Activated T-cell treated with anti-CD3 and anti-CD28 coated beads, Interleukin-2, amount 50 U/mL, for 48 hours (primary cell): ENCODE measurements at places on chromosomes 13 and 19.

DNA sequence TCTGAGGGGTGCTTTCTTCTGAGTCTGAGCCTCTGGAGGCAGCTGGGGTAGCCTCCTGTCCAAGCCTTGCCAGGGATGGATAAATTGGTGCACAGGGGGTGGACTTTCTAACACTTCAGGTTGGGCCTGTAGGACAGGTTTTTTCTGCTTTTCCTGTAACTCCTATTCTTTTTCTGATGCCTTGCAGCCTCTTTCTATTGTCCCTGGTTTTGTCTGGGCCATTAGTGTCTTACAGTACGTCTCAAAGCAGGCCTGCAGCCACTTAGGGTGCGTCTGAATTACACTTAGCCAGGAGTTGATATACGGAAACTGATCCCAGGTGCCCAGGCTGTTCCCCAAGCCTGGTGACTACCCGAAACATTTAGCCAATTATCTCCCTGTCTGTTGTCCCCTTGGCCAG, 213.3 kb upstream of the HTR2A start:
- DNase-seq, result no peak

GRCh38 chr19:33048806-33049676, 15.6 kb downstream of the RHPN2 start:
- DNase-seq, result no peak

- DNase-seq, result peak; percentile 42
Observed at GRCh38 chr19:50300814-50301606, 28.2 kb downstream of the KCNC3 start.

- DNase-seq, result no peak
Observed at GRCh38 chr13:110466266-110466915, 95.1 kb downstream of the RAB20 start.

DNA sequence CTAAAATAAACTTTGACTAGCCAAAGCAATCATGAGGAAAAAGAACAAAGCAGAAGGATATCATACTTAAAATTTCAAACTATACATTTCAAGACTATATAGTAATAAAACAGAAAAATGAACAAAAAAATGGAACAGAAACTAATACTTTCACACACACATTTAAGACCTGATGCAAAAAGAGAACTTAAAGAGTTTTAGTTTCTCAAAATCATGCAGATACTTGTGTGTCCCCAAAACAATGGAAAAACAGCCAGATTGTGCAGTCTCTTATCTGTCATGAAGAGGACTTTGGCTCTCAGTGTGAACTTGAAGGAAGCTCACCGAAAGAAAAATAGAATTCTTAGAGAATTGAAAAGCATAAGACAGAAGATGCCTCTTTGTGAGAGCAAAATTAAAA, 16.1 kb downstream of the ZNF506 start:
- no peak for DNase-seq

- no peak for DNase-seq
Observed at GRCh38 chr19:43132696-43133095, 50.2 kb upstream of the PSG2 start.
